NCI-H1048 (cell line): ENCODE measurements at places on chromosomes 12 and 14.

- no peak for DNase-seq
These were observed 63.1 kb upstream of the VASH1 start for GRCh38 chr14:76698191-76698590.

- no peak for DNase-seq
These were observed 79.7 kb downstream of the DUSP16 start for GRCh38 chr12:12482959-12483358.

- no peak for DNase-seq
These were observed 863.3 kb downstream of the BCL11B start for GRCh38 chr14:98408713-98409112.

- DNase-seq, result no peak
These were observed 89.4 kb downstream of the SLC15A4 start for GRCh38 chr12:128734371-128734770.

- no peak for DNase-seq
These were observed 112.6 kb downstream of the CALM1 start for GRCh38 chr14:90509403-90509802.

DNA sequence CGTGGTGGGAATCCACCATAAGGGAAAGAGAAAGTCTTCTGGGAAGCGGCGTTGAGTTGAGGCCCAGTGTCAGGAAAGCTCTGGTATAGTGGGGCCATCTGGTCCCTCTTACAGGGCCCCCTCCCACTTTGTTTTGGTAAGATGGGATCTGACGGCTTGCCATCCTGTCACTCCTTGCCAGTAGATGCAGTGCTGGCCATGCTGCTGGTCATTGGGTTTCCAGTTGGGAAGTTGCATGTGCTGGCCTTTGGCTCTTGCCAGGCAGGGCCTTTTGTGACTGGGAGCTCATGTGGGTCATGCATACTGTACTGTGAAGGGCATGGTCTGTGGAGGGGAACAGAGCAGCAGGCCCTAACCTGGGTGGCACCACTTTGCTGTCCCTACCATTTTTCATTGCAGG lies 3.8 kb downstream of the TRAF3 start:
- DNase-seq, result no peak

- no peak for DNase-seq
These were observed 582.7 kb downstream of the SLC6A15 start for GRCh38 chr12:84329938-84330337.

DNA sequence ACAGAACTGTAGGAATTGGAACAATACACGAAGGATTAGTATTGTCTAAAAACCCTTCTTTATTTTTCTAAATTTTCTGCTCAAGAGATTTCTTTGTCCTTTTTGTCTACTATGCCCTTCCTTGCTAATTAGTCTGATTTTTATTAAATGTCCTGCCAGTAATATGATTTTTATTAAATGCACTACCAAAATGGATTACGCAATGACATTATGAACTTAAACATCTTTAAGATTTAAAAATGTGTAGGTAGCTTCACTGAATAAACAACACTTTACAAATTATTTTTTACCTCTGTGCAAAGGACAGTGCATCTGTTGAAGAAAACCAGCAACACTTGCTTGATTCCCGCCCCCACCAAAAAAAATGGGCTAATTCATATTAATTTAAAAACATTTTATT lies 8.2 kb upstream of the PAX9 start:
- DNase-seq, result no peak

GRCh38 chr14:77103951-77104350 lies 5.9 kb downstream of the CIPC start:
- DNase-seq, result no peak

- DNase-seq, result no peak
These were observed 83.9 kb downstream of the STXBP6 start for GRCh38 chr14:24965934-24966578.

- no peak for DNase-seq
These were observed 141.0 kb upstream of the LMNTD1 start for GRCh38 chr12:25694072-25694471.

GRCh38 chr12:90008277-90008676 lies 299.6 kb upstream of the ATP2B1 start:
- no peak for DNase-seq

DNA sequence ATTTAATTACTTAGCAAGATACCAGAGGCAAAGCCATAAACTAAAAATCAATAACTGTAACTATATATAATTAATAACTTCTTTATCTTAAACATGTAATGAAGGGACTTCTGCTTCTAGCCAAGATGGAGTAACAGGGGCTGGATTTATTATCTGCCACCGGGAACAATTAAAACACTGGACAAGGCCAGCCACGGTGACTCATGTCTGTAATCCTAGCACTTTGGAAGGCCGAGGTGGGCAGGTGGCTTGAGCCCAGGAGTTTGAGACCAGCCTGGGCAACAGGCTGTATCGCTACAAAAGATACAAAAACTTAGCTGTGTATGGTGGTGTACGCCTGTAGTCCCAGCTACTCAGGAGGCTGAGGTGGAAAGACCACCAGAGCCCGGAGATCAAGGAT lies 113.6 kb downstream of the TAOK3 start:
- no peak for DNase-seq

DNA sequence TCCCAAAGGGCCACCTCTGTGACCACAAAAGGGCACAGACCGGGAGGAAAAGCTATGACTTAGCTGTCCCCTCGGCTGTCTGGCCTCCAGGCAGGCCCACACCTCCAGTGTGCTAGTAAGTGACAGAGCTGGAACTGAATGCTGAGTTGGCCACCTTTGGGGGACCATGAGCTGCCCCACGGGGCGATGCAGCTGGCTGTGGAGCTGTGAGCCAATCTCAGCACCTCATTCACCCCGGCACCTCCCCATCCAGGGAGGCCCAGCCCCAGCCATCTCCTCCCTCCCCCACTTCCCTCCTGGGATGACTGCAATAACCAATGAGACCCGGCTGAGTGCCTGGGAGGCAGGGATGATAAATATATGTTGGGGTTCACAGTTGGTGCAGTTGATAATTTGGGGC lies 12.2 kb upstream of the TESC start:
- DNase-seq, result no peak

GRCh38 chr12:7431993-7432685 lies 11.8 kb downstream of the CD163L1 start:
- no peak for DNase-seq

- no peak for DNase-seq
These were observed 28.8 kb downstream of the HNRNPC start for GRCh38 chr14:21240417-21240816.

DNA sequence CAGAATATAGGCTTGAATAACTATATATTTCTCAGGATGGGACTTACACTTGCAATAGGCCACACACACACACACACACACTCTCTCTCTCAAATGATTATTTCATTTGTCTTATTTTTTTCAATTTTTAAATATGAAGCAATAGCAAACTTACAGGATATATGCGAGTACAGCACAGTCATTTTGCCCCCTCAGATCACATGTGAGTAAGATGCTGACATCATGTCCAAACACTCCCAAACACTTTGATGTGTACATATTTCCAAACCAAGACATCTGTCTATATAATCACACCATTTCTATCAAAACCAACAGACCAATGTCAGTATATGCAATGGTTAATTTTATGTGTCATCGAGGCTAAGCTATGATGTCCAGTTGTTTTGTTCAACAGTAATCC lies 1535.9 kb upstream of the FLRT2 start:
- DNase-seq, result no peak

DNA sequence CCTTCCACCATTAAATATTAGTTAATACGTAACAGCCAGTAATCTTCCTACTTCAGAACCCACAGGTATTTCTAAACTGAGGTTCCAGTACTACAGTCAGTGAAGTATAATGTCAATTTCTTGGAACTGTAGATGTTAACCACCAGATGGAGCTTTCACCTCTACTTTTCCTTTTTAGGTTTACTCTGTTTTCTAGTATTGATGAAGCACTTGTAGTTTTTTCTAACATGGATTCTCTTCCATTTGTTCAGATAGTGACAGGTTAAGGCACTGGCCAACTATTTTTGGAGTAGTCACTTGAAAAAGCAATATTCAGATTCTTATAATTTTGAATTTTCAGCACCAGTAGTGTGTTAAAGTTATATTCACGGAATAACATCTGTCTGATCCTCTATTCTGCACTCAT lies 4.6 kb upstream of the SEC23A start:
- DNase-seq, result no peak

DNA sequence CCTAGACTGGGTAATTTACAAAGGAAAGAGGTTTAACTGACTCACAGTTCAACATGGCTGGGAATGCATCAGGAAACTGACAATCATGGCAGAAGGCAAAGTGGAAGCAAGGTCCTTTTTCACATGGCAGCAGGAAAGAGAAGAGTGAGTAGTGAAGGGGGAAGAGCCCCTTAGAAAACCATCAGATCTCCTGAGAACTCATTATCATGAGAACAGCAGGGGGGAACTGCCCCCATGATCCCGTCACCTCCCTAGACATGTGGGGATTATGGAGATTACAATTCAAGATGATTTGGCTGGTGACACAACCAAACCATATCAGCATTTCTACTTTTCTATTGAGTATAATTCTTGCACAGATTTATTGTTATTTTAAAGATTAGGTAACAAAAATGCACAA lies 822.1 kb upstream of the FLRT2 start:
- DNase-seq, result no peak

DNA sequence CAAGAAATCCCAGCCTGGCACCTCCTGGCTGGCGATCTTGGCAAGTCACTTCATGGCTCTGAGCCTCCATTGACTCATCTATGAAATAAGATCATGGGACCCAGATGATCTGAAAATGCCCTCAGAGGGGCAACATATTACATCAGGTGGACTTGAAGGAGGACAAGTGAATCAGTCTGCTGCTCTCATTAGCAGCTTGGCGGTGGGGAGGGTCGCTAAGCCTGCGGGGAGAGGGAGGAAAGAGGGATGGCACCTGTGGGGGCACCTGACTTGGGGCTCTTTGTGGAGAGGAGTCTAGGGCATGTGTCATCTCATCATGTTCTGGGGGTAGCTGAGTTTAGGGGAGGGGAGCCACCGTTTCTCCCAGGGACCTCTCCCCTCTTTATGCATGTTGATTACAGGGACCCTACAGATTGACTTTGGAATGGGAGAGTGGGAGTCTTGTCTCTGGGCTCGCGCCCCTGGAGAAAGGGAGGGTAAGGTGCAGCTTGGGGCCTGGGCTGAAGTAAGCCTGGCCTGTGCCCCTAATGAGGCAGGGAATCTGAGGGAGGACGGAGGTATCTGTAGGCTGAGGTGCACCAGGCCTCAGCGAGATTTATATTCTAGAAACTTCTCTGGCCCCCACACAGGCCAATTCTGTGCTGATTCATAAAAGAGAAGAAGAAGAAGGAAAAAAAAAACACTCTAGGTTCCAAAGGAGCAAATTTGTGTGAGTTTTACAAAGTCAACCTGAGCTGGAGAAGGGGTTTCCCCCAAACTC lies 29.3 kb upstream of the BATF start:
- DNase-seq, result no peak

GRCh38 chr12:130476451-130477135 lies 138.9 kb downstream of the PIWIL1 start:
- DNase-seq, result no peak

- DNase-seq, result no peak
These were observed 99.9 kb downstream of the FOXN3 start for GRCh38 chr14:89317051-89317691.

DNA sequence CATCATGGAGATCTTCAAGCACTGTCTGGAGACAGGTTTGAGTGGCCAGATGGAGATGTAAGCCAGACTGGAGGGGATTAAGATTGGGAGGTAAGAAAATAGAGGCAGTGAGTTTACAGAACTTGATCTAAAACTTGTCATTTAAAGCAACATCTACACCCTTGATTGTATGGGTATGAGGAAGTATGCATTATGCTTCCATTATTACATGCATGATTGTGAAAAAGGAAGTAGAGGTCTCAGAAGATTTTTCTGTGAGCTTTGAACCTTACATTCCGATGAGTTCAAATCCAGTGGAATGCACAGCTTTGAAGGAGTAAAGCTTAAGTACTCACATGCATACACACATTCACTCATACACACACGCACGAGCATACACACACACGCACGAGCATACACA lies 550.8 kb downstream of the MED13L start:
- no peak for DNase-seq

DNA sequence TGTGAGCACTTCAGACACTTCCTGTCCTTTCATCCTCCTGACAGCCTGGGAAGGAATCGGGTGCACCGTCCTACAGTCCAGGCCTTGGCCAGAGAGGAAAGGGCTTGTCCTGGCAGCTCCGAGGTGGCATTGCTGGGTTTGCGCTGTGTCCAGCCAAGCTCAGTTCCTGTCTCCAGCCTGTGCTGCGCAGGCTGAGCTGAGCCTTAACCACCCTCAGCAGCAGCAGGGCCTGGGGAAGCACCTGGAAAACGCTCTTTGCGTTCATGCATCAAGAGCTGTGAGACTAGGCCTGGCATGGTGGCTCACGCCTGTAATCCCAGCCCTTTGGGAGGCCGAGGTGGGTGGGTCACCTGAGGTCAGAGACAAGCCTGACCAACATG lies 33.7 kb upstream of the EML1 start:
- DNase-seq, result no peak

- DNase-seq, result no peak
These were observed 91.1 kb downstream of the PLXNC1 start for GRCh38 chr12:94239332-94239993.

DNA sequence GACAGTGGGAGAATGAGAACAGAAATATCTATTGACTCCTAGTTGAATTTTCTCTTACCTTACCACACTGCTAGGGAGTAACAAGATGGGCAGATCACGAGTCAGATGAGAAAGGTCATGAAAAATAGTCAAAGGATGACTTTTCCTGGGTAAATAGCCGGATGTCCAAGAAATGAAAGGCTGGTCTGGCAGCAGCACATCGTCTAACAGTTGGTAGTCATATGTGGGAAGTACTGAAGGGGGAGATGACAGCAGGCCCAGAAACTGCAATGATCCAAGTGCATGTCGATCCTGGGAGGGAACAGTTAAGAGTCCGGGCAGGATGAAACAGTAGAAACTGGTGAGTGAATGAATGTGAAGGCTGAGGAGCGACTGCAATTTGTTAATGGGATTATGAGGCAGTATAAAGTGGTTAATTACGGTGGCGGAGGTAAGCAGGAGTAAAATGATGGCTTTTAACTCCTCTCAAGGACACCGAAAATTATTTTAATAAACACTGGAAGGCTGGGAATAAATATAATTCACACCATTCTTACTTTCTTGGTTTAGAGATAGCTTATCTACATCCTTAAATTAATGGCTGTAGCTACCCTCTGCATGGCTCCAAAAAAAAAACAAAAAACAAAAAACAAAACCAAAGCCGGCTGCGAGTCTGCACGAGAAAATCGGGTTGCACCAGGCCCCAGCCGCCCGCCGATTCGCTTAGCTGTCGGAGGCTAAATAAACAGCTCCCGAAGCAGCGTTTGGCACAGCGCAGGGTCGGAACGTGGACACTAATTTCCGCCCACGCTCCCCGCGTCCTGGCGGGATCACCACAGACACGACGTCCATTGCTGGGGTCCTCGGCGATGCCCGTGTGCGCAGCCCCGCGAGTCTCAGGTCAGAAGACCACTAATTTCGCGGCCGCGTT lies 1.0 kb upstream of the ERC1 start:
- DNase-seq, result no peak

DNA sequence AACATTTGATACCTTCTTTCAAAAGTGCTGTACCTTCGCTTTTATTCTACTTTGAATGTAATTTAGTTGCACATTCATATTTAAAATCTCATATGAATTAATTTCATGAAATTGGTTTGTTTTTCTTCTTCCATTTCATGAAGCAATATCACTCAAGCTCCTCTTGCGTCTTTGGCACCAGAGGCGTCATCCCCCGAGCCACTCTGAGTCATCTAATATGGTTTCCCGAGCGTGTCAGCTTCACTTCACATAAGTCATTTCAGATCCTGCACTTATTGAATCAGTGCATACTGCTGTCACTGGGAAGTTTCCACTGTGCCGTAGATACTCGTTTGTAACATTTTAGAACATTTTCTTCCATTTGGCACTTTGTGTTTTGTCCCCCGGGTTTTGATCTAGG lies 105.6 kb downstream of the SLC25A47 start:
- DNase-seq, result no peak
